Activated gamma-delta T cell treated with Interleukin-2 at 50 U/mL for 16 hours (primary cell): ENCODE measurements at places on chromosomes 5 and 9.
A peak's percentile ranks its signal among the peaks of the same experiment; 100 is the strongest.

DNA sequence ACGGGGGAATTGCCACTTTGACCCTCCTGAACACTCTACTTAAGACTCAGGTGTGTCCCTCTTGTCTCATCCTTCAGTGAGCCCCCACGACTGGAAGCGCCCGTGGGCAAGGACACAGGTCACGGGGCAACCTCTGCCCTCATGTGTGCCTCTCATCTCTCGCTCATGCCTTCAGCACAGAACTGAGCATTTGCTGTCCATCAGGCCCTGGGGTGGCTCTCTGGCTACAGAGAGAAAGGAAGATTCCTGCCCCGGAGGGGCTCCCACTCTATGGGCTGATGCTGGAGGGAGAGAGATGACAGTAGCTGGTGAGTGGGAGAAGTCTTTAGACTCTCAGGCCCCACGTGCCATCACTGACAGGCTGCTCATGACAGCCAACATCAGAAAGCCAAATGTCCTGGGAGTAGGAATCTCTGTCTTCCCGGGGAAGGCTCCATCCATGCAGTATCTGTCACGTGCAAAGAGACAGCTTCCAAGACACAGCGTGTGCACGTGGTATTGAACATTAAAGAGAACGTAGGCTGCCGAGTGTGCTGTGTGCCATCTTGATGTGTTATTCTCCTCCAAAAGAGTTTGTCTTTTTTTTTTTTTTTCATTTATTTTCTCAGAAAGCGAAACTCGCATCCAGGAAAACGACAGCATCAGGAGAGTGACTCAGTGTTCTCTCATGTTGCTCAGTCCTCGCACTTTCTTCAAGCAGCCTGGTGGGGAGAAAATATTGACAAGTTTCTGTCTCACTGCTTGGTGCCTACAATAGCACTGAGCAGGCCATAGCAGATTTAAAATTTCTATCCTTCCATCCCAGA lies 190.5 kb downstream of the GAS1 start:
- no peak for DNase-seq

GRCh38 chr9:95930277-95930676 lies 54.8 kb downstream of the ERCC6L2 start:
- no peak for DNase-seq

DNA sequence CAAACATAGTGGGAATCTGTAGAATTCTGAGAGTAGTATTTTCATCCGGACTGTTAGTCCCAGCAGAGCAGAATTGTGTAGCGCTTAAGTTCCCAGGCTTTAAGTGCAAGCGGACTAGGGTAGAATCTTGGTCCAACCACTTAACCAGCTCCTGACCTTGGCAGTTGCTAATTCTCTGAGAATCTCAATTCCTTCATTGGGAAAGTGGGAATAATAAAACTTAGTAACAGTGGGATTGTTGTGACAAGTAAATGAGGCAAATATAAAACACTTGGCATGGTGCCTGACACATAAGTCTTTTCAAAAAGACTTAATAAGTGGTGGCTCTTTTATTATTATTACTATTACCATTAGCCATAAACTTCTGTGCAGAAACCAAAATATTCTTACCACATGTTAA lies 8.4 kb upstream of the SLC1A3 start:
- DNase-seq: no peak

- DNase-seq: no peak
Observed at GRCh38 chr5:18662231-18662630, 1028.0 kb downstream of the TAF11L14 start.

GRCh38 chr9:114433086-114433485 lies 45.3 kb upstream of the AKNA start:
- no peak for DNase-seq

DNA sequence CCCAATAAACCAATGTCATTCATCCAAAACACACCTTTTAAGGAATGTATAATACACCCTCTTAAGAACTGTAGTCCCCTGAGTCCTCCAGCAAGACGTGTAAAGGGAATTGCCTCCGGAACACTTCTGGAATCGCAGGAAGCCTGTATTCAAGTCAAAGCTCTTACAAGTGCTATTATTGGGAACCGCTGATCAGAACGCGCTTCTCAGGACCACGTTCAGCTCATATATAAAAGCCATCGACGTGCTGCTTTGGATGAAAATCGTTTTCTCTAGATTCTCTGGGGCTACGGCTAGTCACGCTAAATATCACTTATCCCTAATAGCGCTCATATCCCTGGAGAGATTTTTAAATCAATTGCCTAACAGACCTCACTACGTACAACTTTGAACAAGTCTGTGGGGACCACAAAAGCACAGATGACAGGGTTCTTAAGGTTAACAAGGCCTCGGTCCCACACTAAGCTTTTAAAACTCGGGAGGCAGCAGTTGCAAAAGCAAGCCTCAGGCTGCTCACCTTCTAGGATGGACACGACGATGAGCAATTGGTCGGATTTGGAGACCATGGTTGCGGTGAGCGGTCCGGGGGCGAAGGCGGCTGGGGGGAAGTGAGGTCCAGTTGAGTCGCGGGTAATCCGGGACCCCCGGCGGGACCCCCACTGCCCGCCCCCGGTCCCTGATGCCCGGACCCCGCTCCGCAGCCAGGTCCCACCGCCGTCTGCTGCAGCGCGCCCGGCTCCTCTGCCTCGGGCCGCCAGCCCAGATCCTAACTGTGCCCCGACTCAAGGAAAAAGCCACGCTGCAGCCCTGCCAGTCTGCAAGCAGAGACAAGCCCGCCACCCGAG lies 548 bp downstream of the CEP120 start:
- peak; percentile 20 for DNase-seq

DNA sequence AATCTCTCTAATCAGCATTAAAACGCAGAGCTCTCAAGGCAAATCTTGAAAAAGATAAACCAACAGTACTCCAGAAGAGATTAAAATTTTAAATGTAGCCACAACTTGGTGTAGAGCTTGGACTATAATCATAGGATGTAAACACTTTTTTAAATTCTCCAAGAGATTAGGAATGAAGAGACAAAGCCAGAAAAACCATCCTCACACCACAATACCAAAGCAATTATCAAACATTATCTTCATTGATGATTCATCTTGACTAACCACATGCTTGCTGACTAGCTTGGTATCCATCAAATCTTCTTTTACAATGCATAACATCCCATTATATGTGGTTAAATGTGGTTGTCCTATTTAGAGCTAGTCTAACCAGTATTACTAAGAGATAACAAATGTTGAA lies 815.1 kb downstream of the TLE1 start:
- DNase-seq: no peak

DNA sequence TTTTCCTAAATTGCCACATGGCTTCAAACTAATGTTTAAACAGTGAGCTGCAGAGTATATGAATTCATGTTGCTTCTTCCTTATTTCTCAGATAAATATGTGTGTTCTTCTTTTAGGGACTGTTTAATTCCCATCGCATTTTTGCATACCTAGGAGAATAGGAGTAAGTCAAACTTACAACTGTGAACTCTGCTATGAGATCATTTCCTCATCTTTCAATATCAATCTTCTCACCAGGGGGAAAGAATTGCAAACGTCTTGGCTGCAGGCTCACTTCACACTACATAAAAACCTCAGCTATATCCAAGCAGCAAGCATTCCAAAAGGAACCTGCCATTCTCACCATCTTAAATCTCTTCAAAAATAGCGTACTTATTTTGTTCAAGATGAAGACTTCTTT lies 271.0 kb downstream of the DNAH5 start:
- DNase-seq: no peak

DNA sequence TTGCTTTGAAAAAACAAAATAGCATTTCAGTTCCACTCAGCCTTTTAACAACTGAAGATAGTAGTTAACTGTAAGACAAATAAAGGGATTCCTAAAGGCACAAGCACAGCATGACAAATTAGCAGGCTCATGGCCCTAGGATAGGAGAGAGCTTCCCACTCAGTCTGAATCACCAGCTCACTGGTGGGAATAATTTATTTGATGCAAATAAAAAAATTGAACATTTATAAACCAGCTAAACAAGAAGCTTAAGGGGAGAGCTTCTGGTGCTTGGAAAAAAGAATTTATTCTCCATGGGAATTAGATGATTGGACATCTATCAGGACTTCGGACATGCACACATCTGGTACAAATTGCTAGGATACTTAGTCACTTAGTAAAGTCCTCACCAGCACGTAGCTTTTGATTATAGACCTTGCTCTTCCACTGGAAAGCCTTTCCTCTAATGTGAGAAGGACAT lies 294.1 kb upstream of the TNC start:
- no peak for DNase-seq

DNA sequence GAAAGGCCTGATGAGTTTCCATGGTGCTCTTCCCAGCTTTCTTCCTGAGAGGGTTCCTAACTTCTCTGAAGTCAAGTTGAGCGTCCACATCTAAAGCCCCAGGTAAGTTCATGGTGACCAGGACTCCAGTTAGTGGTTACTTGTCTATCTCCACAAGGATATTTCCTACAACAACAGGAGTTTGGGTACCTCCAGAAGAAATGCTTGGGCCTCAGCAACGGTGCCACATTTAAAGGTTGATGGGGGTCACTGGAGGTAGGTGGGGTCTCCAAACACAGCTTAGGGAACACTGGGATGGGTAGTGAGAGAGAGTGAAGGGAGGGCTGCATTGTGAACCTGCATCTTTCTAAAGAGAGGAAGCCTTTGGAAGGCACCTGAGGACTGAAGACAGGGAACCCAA lies 123.4 kb downstream of the BOD1 start:
- DNase-seq: no peak

- no peak for DNase-seq
Observed at GRCh38 chr5:175682664-175683063, 24.8 kb downstream of the HRH2 start.

- DNase-seq: no peak
Observed at GRCh38 chr5:79728396-79728795, 38.8 kb downstream of the CMYA5 start.

DNA sequence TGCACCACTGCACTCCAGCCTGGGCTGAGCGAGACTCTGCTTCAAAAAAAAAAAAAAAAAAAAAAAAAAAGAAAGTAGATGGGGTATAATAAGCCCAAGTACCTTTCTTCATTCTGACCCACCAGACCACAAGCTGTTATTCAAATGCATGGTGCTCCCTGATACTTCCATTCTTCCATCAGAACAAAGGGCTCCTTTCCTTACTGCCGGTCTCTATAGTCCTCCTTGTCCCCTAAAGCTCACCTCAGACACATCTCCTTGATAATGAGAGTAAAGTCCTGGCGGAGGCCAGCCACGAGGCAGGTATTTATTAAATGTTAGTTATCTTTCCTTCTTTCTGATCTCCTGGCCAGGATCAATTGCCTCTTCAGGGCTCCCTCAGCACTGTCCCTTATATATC lies 162.5 kb downstream of the RAB3C start:
- no peak for DNase-seq

DNA sequence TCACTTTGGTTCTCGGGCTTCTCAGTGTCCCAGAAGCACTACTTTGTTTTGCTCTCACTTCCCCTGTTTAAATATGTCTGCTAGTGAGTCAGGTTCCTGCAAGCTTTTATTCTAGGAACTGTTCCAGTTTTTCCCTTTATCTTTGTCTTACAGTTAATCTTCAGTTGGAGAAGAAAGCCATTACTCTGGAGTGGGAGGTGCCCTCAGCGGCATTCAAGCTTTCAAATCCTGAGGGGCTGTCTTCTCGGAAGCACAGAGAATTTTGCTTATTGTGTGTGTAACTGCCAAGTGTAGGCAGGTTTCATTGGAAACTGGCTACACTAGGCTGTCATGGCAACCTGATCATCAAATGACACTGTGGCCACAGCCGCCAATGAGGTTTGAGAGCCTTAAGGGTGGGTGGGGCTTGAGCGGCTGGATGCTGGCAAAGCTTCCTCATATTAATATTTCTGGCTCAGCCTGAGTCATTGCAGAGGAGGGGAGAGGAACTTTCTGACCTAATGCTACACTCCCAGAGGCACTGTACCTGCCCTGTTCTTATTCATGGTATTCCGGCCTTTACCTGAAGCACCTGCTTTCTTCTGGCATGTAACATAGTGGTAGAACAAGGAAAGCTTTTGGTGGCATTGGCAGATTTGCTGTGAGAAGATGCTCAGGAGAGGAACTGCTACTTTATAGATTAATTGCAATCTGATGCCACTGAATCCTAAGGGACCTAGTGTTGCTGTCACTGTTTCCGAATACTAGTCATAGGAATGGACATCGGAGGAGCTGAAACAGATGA lies 26.3 kb downstream of the SLC25A25 start:
- no peak for DNase-seq

DNA sequence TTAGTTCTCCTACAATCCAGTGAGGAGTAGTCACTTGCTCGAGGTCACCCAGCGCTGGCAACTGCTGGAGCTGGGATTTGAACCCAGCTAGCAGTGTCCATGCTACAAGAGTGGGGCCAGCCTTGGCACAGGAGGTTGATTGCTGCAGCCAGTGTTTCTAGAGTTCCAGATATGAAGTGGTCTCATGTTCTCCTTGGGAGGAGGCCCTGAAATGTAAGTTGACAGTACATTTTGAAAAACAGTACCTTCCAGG lies 802 bp downstream of the CCDC107 start:
- no peak for DNase-seq

GRCh38 chr5:14909369-14909768 lies 37.8 kb upstream of the ANKH start:
- DNase-seq: no peak

GRCh38 chr5:154178661-154179060 lies 11.9 kb upstream of the GALNT10 start:
- DNase-seq: no peak

DNA sequence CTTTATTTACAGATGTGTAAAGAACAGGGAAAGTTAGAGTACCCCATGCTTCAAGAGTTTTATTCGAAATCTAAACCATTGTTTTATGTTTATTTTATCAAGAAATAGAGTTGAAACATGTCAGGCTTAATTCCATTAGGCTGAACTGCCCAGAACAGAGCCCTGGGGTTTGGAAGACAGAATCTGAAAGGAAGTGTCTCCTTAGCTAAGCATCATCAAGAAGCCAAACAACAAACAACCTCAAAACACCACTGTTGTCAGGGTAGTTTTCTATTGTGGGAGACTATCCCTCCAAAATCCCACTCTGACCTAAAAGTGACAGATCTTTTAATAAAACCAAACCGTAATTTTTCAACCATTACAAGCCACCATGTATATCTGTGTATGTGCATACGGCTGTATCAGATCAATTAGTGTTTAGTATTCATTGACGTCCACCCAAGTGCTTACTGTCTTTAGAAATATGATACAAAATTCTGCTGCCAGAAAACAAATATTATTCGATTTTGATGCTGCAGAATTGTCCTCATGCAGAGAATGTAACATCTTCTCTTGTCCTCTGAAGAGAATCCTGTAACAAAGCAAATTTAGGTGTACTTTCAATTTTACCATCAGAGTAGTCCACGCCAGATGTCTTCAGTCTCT lies 271.9 kb upstream of the TMEM161B start:
- no peak for DNase-seq

DNA sequence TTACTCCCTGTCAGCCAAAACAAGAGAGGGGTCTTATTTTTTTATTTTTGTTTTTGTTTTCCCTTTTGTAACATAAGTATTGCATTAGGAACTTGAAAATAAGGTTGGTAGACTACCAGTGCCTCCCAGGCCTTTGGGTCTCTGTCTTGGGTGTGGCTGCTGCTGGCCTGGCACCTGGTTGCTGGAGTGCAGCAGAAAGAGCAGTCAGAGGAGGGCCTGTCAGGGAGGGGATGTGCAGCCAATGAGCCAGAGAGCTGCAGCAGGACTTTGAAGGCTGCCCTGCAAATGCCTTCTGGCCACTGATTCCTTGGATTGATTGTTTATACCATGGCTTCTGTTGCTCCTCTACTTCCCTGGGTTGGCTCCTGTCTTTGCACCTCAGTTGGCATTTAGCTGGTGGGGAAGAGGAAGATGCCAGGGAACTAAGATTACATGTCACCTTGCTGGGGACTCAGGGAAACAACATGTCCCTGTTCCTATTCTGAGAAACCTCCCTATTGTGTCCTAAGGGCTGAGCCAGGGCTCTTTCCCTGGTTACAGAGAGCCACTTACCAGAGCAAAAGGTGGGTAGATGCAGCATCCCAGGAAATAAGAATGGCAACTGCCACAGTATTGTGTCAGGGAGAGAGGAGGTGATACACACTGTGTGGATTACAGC lies 66.6 kb downstream of the ANGPTL2 start:
- DNase-seq: no peak
